Right cardiac atrium (tissue), 5 donors: ENCODE measurements at places on chromosomes 3 and 15. TPM values are rescaled to one million over a fixed set of nuclear protein-coding genes. Genes with fewer than 3 reads are reported as not detected.

Gene DISP2
- polyA plus RNA-seq, result 2.4 TPM

Gene C3orf70
- polyA plus RNA-seq, result 1.7 TPM

Gene CCDC191
- 1.4 TPM for polyA plus RNA-seq

DNA sequence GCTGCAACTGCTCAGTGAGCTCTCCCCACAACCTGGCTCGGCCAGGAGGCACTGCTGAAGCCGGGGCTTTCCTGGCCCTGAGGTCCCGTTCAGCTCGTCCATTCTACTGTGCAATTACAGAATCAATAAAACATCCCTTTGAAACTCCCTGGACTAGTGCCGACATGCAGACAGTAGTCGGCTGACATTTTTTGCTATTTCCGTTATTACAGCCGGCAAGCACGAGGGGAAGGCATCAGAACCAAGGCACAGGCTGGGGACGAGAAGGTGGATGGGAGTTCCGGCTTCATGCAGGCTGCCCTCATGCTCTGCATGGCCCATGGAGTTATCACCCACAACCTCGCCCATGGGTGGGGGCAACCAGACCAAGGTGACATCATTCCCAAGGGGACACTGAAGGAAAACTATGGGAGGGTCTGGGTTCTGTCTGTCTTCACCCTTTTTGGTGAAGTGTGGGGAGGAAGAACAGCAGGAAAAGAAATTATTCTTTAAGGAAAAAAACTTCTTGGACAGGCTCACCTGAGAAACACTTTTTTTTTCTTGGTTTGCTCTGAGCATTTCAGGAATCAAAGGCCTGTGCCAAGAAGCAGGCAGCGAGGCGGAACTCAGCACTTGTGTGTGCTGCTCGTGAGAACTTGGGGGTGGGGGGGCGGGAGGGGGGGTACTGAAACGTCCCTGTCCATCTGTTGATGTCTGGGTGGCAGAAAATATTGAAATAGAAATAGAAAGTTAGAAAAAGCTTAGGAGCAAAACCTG is 154.5 kb downstream of the FOXP1 start:
- DNase-seq, result peak; percentile 53

- no peak for DNase-seq
Observed at GRCh38 chr3:115758076-115758763, 134.9 kb downstream of the GAP43 start.

- DNase-seq, result no peak
Observed at GRCh38 chr3:187979564-187979963, 174.4 kb upstream of the LPP start.

DNA sequence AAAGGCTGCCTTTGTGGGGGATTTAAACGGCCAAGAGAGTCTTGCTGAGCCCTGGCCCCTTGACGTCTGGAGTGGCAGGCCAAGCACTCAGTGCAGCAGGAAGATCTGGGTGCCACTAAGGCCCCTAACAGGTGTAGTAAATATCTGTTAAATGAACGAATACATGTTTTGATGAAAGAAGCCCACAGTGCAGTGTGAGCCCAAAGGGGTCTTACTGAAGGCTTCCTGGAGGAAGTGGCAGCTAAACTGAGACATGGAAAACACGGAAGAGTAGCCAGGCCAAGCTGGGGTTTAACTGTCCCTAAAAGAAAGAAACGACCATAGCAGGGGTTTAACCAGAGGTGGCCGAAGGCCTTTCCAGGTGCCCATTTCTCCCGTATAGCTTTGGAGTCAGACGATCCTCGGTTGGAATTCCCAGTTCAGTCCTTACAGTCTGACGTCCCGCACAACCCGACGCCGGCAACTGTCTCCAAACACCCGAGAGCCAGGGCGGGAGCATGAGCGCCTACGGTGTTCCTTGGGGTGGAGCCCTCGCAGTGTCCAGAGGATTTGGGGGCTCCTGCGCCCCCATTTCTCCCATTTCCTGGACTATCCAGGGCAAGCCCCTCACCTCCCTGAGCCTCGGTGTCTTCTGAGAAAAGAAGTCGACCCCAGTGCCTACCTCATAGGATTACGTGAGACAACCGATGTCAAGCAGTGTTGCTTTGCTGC is 910 bp upstream of the ABHD6 start:
- peak; percentile 64 for DNase-seq
